ENCODE measurements at places on chromosomes 2 and 18.

DNA sequence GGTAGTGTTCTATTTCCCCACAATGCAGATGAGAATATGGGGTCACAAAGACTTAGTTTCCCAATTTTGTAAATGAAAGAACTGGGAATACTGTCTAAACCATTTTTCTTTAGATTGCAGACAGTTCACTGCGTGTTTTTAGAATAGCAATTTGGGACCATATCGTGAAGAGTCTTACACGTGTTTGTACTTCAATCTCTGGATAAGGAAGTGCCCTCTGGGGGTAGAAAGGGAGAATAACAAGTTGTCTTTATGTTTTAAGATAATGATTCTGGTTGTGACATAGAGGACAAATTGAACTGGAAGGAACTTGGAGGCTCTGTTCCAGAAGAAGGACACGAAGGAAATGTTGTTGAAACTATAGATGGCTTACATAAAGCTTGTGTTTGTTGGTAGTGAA, 457.7 kb downstream of the CBLN2 start:
- no peak for DNase-seq

DNA sequence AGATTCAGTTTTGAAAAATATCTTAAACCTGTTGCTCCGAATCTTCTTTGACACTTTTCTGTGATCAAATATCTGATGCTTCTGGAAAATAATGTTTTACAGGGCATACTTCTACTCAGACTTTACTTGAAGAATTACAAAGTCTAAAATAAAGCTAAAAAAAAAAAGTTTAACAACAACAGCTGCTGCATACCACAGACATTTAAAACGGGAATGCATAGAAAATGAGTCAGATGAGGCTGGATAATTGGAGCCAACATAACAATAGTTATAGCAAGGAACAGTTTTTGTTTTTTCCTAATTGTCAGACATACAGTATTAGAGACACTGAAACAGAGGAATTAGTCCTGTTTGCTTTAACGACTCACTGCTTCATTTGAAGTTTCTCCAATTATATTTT, 1090.2 kb downstream of the SUCLG1 start:
- no peak for DNase-seq

GRCh38 chr2:237090906-237091305, 5.2 kb downstream of the COPS8 start:
- no peak for DNase-seq

DNA sequence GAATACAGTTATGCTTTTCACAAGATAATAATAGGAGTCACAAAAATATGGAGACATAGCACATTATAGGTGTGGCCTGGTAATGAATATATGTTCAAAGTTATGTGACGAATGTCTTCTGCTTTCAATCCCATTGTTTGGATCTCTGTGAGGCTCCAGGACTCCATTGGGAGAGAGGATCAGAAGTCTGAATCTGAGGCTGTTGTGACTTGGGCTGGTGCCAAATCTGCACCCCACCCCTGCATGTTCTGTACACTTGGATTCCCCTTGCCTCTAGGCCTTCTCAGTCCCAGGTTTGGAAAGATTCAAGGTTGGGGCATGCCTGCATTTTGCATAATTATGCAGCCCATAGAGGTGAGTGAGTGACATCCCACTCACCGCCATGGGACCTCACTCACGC, 103.1 kb upstream of the MGAT5 start:
- DNase-seq, result no peak

- no peak for DNase-seq
Measured at GRCh38 chr2:3728104-3729054, 25.0 kb downstream of the DCDC2C start.

DNA sequence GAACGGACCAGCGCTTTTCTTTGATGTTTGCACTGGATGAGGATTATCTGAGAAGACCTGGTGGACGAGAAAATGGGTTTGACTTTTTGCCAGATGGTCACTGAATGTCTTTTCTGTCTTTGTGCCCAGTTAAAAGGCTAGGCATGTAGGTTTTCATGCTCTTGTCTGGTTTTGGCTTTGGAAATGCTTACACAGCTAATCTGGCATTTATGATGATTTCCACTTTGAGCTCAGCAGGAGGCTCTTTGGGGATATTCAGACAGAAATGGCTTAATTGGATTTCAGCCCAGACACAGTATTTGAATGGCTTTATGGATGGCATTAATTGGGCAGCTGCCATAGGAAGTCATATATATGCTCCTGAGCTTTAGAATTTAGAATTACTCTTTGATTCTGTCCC, 59.6 kb downstream of the NCK2 start:
- DNase-seq, result no peak

GRCh38 chr2:131122496-131122895, 17.4 kb downstream of the PLEKHB2 start:
- no peak for DNase-seq

GRCh38 chr2:240462707-240463273, 27.3 kb downstream of the GPC1 start:
- DNase-seq, result no peak

- no peak for DNase-seq
Measured at GRCh38 chr2:161425728-161426454, 9.8 kb downstream of the TBR1 start.

DNA sequence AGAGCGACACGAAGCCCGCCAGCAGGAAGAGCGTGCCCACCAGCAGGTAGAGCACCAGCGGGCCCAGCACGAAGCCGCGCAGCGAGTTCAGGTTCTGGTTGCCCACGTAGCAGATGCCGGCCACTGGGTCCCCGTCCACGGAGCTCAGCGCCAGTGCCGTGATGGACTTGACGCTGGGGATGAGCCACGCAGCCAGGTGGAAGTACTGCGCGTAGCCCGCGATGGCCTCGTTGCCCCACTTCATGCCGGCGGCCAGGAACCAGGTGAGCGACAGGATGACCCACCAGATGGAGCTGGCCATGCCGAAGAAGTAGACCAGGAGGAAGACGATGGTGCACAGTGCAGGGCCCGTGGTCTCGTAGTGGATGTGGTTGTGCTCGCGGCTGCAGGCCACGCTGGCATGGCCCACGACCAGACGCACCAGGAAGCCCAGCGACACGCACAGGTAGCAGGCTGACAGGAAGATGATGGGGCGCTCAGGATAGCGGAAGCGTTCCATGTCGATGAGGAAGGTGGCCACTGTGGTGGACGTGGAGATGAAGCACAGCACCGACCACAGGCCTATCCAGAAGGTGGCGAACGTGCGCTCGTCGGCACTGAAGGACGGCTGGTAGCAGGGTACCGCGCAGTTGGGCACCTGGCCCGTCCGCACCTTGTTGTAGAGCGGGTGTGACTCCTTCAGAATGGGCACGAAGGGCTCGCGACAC, 2.1 kb downstream of the FZD5 start:
- DNase-seq, result no peak

- DNase-seq, result no peak
Measured at GRCh38 chr2:85584354-85584856, at the start of gene VAMP5. Gene VAMP5, plus strand, starts transcription at chr2:85584431. Its CDS starts 60 bp downstream, at chr2:85584491.

- DNase-seq, result no peak
Measured at GRCh38 chr18:77061946-77062517, 70.6 kb downstream of the MBP start.

DNA sequence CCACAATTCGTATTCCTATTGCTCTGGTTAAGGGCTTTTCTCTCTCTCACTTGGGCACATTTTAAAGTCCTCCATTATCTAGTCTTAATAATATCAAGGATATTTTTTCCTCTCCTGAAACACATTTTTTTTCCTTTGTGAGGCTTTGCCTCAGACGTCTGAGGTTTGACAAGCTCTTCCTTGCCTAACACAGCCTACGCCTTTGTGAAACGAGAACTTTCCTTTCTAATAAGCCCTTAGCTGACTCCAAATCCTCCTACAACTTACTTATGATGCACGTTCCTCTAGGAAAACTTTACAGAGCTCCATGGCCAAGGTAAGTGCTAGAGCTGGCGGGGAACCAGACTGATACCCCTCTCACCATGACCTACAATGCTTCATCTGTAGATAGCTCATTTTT, 841.5 kb downstream of the SOCS6 start:
- no peak for DNase-seq

GRCh38 chr2:30463535-30463934, 16.5 kb downstream of the LCLAT1 start:
- no peak for DNase-seq

DNA sequence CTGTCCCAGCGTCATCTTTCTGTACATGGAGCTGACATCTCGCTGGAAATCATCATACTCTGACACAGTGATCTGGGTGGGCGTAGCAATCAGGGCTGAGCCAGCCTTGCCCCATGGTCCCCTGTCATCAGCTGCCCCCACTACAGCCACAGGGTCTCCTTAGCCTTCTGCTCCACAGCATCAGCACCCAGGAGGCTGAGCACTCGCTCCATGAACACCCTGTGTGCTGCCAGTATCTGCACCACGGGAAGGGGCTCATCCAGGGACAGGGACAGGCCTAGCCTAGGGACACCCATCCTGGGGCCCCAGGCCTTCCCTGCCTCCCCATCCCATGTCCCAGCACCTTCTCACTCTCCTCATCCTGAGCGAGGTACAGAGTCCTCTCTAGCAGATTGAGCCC, 11.4 kb downstream of the ALPG start:
- no peak for DNase-seq

- DNase-seq, result no peak
Measured at GRCh38 chr18:60469387-60470100, 97.0 kb upstream of the MC4R start.

GRCh38 chr2:9695941-9696340, 65.1 kb upstream of the YWHAQ start:
- DNase-seq, result no peak

All from stimulated activated CD4-positive, alpha-beta T cell treated with anti-CD3 and anti-CD28 coated beads, TNF-alpha, amount 100 ng/mL, for 4 hours (primary cell).